Neural progenitor cell (in vitro differentiated cells): ENCODE measurements at places on chromosomes 6 and 20. TPM values are rescaled to one million over a fixed set of nuclear protein-coding genes. Genes with fewer than 3 reads are reported as not detected.

Gene GDAP1L1
- 0.26 and 1.3 TPM in 2 replicates for total RNA-seq

Gene LY6G5C
- total RNA-seq = 0.09 TPM in 1 of 2 replicates, not detected in the other

Gene DUSP15
- total RNA-seq = 0.45 and 1.1 TPM in 2 replicates

Gene OOEP
- total RNA-seq = not detected in 2 replicates

Gene HMGN3
- 166 and 308 TPM in 2 replicates for total RNA-seq

Gene TCEA2
- total RNA-seq = 23.2 and 51.2 TPM in 2 replicates

Gene SEC63
- total RNA-seq = 15.9 and 20.7 TPM in 2 replicates

Gene PRSS16
- 4.3 and 7.2 TPM in 2 replicates for total RNA-seq

Gene MRPS26
- 37.0 and 71.8 TPM in 2 replicates for total RNA-seq

Gene SCP2D1
- total RNA-seq = not detected in 2 replicates

Gene KHDC1L
- total RNA-seq = 1.9 and 2.1 TPM in 2 replicates

Gene NKX2-4
- not detected in 2 replicates for total RNA-seq

Gene CABLES2
- 8.1 and 13.8 TPM in 2 replicates for total RNA-seq

Gene GJA1
- total RNA-seq = 498 and 622 TPM in 2 replicates

Gene CNBD2
- total RNA-seq = 4.4 and 6.1 TPM in 2 replicates

Gene LY6G6C
- total RNA-seq = not detected in 2 replicates

Gene HLA-DPA1
- total RNA-seq = 1.5 and 2.8 TPM in 2 replicates

Gene MYO6
- total RNA-seq = 16.5 and 23.0 TPM in 2 replicates

Gene C2
- 1.1 and 1.4 TPM in 2 replicates for total RNA-seq

Gene FOXA2
- not detected in 2 replicates for total RNA-seq

Gene HSPA1A
- total RNA-seq = 36.0 and 84.3 TPM in 2 replicates

Gene BPIFB6
- not detected in 2 replicates for total RNA-seq

Gene TREM2
- total RNA-seq = not detected in 2 replicates

Gene SERPINB1
- 9.4 and 14.5 TPM in 2 replicates for total RNA-seq

Gene SNAP25
- not detected in 2 replicates for total RNA-seq

Gene DYNLT2
- total RNA-seq = 3.3 and 4.7 TPM in 2 replicates

Gene HRH3
- total RNA-seq = 0.09 and 1.7 TPM in 2 replicates

Gene CRISP2
- total RNA-seq = not detected in 2 replicates

Gene TREML2
- total RNA-seq = not detected in 2 replicates

Gene PLCB1
- 24.7 and 30.2 TPM in 2 replicates for total RNA-seq

Gene TRAPPC3L
- not detected in 2 replicates for total RNA-seq

Gene ARMH2
- not detected in 2 replicates for total RNA-seq

Gene PAX1
- total RNA-seq = not detected in 2 replicates

Gene BPIFA1
- total RNA-seq = not detected in 2 replicates

Gene DEFB129
- total RNA-seq = not detected in 2 replicates

Gene PRRT1
- 0.40 TPM in 1 of 2 replicates, not detected in the other for total RNA-seq

Gene FRK
- 0.11 and 0.15 TPM in 2 replicates for total RNA-seq

Gene TMEM74B
- total RNA-seq = 2.5 and 4.2 TPM in 2 replicates

Gene F13A1
- 1.7 and 3.6 TPM in 2 replicates for total RNA-seq

Gene FUT9
- 5.1 and 6.3 TPM in 2 replicates for total RNA-seq

Gene SDC4
- total RNA-seq = 19.3 and 27.6 TPM in 2 replicates

Gene OPRL1
- 1.3 and 3.3 TPM in 2 replicates for total RNA-seq

Gene MTCH1
- total RNA-seq = 144 and 250 TPM in 2 replicates

Gene MPIG6B
- not detected in 2 replicates for total RNA-seq

Gene SMLR1
- not detected in 2 replicates for total RNA-seq
